Fibroblast of lung (primary cell): ENCODE measurements at places on chromosomes 6 and 20.
A peak's percentile ranks its signal among the peaks of the same experiment; 100 is the strongest.

DNA sequence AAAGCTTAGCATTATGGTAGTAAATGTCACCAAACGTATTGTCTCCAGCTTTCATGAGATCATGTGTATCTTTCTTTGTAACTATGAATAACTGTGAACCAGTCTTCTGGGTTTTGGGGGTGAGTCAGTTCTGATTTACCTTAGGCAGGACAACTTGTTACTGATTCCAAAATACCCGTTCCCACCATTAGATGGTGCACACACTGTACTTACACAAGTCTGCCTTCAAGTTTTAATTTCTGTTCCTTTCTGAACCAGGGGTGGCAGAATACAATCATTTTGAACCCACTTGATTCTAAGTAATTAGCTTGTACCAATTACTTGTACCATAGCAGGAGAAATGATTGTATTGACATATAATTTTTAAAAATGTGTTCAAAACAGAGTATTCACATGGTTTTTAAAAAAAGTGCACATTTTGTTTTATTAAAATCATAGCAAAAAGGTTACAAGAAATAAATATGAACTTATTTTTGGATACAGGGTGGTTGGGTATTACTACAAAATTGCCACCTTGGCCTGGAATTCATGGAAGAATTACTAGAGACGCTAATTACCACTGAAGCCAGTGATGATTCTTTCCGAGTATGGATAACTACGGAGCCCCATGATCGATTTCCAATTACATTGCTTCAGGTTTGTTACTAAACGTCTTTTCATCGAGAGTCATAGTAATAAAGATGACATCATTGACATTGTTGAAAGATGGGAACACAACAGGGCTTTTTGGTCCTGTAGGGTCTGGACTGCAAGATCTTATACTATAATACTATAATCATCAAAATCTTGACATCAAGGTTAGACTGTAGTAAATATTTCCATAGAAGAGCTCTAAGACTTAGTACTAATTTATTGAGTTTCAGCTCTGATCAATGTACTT, 75.2 kb upstream of the GLP1R start:
- DNase-seq, result peak; percentile 78

GRCh38 chr6:100456908-100457235, 7.8 kb downstream of the SIM1 start:
- no peak for DNase-seq

- DNase-seq, result no peak
Observed at GRCh38 chr20:33178726-33179125, 10.8 kb downstream of the BPIFA2 start.

GRCh38 chr6:166466178-166467122, 83.7 kb upstream of the MPC1 start:
- peak; percentile 71 for DNase-seq

DNA sequence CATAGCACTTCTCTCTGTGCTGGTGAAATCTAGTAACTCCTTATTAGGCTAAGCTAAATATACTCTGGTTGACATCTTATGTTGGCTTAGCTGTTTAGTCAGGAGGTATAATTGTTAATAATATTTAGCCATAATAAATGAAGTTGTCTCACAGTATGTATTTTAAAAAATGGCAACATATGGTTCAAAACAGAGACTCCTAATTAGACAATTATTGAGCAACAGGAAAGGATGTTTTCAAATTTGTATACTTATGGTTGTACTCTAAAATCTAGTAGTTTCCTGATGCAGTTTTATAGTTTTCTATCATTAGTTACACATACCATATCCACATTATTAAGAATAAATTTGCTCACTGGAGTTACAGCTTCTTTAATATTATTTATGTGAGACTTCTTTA, 150.2 kb downstream of the BCKDHB start:
- no peak for DNase-seq

GRCh38 chr6:130720076-130720715, 107.0 kb upstream of the SMLR1 start:
- DNase-seq, result no peak

DNA sequence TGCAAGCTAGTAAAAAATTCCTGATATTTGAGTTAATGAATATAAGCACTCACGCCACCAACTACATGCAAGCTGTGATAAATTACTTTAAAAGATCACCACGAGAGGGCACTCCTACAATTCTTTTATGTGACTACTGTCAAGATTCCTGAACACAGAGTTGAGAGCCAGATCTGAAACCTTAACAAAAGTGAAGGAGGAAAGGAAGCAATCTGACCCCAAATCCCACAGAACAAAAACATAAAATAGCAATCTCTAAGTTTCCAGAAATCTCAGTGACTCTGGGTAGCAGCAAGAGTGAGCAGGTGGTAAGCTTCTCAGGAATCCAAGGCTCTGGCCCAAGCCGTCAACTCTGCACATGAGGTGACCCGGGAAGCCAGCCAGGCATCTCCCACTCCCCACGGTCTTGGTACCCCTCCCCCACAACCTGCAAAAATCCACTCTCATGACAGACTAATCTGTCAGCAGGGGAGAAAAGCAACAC, 55.1 kb downstream of the STAU1 start:
- peak; percentile 66 for DNase-seq

DNA sequence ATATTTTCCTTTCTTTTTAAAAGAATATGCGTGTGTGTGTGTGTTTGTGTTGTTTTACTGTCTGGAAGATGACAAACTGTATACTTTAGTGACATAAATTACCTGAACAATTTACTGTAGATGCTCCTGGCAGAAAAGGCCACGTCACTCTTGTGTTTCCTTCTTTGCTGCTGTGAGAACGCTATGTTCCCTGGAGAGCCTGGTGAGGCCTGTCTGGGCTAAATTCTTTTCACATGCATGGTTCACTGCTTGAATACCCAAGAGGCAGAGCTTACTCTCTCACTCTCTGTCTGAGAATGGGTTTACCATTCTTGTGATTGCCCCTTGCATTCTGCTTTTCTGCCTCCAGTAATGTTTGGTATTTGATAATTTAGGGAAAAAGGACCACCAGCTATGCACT, 64.3 kb downstream of the EDN1 start:
- DNase-seq, result peak; percentile 55

- peak; percentile 78 for DNase-seq
Observed at GRCh38 chr20:51446656-51447055, 95.9 kb downstream of the NFATC2 start.
